CD8-positive, alpha-beta T cell (primary cell): ENCODE measurements at places on chromosomes 6 and 20.
A peak's percentile ranks its signal among the peaks of the same experiment; 100 is the strongest.

- DNase-seq, result no peak
These were observed 101.2 kb upstream of the STXBP5 start for GRCh38 chr6:147103007-147103406.

- peak; percentile 11 for DNase-seq
These were observed 74.0 kb upstream of the TOP1 start for GRCh38 chr20:40954521-40955165.

DNA sequence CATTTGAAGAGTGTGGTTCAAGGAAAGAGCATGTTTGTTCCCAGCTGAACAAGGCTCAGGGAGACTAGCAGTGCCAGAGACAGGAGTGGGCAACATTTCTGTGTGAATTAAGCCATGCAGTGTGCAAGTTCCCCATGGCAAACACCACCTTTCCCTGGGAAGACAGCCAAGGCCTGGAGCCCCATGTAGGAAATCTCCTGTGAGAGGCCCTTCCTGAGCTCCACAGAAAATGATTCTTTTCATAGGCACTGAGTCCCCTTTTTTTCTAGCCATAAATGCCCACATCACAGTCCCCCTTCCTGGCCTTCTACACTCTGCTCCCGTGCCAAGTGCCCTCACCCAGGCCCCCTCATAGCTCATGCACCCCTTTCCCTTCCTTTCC, 11.8 kb upstream of the TRAM2 start:
- no peak for DNase-seq

GRCh38 chr6:41504466-41505121, 41.6 kb upstream of the FOXP4 start:
- no peak for DNase-seq

GRCh38 chr6:37104824-37105147, 65.2 kb upstream of the PIM1 start:
- DNase-seq, result no peak

DNA sequence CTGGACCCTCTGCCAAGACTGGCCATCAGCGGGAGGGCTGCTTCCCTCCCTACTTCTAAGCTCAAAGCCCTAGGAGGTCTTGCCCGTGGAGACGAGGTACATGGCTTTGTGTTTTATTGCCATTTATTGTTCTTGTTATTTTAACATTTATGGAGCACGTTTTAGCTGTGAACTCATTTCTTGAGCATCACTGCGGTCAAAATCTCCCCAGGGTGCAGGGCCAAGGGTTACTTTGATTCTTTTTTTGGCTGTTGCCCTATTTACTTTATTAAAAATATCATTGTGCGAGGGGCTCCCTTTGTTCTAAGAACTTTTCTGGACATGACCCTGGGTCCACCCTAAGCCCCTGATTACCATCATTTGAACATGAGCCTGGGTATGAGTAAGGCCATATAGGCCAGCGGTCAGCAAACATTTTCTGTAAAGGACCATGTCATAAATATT, 51.6 kb downstream of the EYA2 start:
- no peak for DNase-seq

GRCh38 chr6:166561771-166562359, 24.6 kb downstream of the RAMACL start:
- no peak for DNase-seq
